HT-29 (cell line): ENCODE measurements at places on chromosomes 6 and 20. TPM values are rescaled to one million over a fixed set of nuclear protein-coding genes. Genes with fewer than 3 reads are reported as not detected.

DNA sequence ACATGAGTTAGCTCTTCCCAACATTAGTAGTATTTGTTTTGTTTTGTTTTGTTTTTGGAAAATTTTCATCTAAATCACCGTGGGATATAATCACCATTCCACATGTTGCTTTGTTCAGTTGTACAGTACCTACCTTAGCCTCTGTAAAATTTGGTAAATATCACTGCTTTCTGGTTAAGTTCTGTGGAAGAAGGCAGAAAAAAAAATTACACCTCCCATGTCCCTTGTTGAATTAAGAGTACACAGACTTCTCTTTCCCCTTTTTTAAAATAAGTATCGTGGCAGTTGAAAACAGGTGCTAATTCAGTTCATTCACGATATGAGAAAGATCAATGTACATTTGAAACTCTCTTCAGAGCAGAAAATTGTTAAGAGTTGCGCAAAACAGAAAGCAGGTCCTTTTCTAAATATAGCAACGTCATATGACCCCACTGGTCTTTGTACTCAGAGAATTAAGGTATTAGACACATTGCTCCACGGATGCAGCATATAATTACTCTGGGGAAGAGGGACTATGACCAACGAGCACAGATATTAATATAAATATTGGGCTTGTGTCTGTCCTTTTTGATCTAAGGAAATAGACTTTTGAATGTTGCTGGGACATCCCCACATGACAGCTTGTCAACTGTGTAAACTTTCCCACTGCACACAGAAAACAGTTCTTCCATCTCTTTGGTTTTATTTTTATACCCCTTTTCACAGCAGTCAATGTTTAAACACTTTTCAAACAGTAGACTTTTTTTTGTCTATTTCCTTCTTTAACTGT, 58.6 kb upstream of the ZNF217 start:
- DNase-seq: peak; percentile 35

GRCh38 chr20:46970937-46971630, 76.4 kb downstream of the EYA2 start:
- peak; percentile 68 for DNase-seq

GRCh38 chr6:15404685-15404980, 158.8 kb downstream of the JARID2 start:
- no peak for DNase-seq

GRCh38 chr20:2236256-2236655, 59.5 kb upstream of the TGM3 start:
- no peak for DNase-seq

DNA sequence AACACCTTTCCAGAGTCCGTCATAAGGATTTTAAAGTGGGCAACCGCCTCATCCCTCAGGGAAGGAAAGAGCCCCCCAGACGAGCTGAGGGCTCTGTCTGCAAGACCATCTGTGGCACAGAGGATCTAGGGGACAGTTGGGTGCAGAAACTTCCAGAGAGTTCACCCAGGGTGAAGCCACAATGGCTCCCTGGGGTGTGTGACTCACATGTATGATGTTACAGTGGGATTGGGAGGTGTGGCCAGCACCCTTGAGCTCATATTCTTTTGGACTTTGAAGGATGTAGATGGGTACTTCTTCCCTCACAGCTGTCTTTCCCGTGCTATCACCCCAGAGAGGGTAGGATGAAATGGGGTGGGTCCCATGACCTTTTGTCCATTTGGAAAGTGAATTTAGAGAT, 95.5 kb downstream of the NCR2 start:
- no peak for DNase-seq

DNA sequence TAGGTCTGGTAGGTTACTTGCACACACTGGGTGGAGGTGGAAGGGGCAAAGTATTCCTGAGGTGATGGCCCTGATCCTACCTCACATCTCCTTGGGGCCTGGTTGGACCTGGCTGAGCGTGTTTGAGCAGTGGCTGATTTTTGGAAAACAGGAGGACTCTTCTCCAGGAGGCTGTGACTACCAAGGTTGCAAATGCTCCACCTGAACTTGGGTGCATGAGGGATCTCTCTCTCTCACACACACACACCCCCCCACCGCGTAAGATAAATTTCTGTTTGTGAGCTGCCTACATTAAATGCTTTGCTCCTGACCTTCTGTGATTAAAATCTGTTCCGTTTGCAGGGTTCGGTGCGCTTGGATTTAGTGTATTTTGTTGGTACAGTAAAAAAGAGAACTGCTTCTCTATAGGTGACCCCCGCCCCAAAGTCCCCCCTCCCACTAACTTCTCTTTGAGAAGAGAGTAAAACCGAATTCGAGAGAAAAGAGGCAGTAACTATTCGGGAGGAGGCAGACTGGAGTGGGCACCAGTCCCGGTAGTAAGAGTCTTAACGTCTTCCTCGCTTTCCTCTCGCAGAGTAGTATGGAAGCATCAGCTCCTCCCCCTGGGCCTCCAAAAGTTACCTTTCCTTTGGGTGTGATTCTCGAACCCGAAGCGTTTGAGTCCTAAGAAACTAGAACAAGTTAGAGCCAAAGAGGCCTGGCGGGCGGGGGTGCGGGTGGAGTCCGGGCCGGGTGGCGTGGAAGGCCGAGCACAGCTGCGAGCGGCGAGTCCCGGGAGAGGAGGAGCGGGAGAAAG, 585 bp upstream of the DSE start:
- no peak for DNase-seq

GRCh38 chr6:50076431-50076830, 26.7 kb upstream of the DEFB112 start:
- DNase-seq: no peak

DNA sequence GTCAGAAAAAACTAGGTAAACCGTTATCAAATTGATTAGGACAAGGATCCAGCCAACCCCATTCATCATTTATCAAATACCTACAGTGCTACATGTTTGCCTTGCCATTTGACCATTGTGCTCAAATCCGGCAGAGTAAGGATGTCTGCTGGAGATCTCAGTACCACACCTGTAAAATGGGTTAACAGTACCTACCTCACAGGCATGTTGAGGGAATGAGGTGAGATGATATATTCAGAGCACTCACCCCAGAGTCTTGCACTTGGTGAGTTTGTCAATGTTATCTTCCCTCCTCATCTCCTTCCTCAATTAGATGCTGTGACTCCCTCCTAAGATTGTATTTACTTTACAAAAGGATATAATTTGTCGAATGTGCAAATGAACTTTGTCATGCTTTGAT, 54.5 kb upstream of the DSP start:
- no peak for DNase-seq

GRCh38 chr6:26200918-26201721, 113.9 kb downstream of the HFE start:
- no peak for DNase-seq

DNA sequence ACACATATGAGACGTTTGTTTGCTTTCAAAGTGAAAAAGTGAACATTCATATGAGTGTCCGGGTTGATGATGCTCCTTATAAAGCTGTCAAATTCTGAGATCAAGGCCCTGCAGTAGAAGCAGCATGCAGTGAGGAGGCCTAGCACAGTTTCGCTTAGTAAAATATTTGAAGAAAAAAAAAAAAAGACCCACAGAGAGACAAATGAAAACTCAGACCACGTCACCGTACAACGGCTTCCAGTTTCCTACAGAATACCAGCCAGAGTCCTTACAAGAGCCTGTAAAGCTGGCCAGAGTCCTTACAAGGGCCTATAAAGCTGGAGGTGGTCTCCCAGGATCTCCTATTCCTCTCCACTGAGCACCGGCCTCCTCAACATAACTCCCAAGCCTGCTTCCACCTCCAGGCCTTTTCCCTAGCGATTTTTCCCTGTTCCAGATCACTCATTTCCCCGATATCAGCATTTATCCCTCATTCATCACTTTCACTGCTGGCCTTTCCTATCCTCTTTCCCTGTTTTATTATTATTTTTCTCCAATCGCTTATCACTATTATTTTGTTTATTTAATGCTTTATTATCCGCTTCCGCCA, 1.5 kb upstream of the HMGN4 start:
- no peak for DNase-seq

The PLTP gene
- total RNA-seq: 1.0 and 2.1 TPM in 2 replicates

DNA sequence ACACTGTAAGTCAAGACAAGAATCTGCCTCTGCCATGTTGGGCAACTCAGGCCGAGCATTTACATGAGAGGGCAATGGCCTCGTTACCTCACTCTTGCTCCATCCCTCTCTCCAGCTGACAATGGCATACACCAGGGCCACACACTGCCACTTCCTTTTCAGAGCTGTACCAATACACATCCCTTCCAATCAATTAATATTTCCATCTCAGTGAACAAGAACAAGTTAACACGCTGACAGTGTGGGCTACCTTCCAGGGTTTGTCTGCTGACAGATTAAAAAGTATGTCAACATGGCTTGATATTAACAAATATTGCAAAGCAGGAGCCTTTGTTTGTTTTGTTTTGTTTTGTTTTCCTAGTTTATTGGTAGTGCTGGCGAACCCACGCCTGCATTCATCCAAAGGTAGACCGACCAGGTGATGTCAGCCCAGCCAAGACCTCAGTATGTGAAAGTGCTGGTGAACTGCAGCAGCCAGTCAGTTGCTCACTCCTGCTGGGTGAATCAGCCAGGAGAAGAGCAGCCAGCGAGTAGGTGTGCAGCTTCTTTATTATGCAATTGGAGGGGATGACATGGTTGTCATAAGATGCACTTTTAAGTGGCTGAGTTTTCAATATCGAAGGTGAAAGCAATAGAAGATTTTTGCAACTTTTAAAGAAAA, 487.3 kb upstream of the JARID2 start:
- no peak for DNase-seq
